ENCODE measurements at places on chromosomes 11 and 22.

DNA sequence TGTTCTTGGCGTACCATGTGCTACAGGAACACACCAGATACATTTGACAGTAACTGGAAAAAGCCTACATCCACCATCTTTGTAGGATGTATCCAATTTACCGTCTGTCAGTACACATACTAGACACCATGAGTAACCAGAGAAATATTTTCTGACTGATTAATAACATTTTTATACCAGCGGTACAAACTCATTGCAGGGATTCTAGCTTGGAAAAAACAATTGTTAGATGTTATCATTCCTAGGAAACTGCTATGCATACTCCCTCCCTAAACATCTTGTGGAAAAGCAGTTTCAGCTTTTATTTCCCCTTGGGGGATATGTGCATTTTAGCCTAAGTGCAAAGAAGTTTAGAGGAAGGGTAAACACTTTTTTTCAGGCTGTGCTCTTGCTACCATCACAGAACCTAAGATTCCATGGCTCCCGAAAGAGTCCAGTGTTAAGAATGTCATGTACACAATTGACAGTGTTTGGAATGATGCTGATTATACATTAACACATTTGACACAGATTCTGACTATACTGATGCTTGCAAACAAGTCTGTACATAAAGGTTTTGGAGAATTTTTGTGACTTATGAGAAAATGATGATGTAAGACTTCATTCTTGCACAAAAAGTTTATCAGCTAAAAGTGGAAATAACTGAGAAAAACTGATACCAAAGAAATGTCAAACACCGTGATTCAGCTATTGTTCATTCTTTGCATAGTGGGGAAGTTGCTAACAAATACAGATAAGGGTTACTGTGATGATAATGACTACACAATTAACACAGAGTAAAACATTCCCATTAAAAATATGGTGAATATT lies 23.7 kb downstream of the NCF4 start:
- DNase-seq: no peak

- peak; percentile 54 for DNase-seq
These were observed 1.0 kb upstream of the ZNF143 start for GRCh38 chr11:9459667-9460321.

- DNase-seq: no peak
These were observed 151.7 kb upstream of the PLET1 start for GRCh38 chr11:112412383-112412782.

- no peak for DNase-seq
These were observed 6.4 kb downstream of the BAIAP2L2 start for GRCh38 chr22:38104084-38104483.

DNA sequence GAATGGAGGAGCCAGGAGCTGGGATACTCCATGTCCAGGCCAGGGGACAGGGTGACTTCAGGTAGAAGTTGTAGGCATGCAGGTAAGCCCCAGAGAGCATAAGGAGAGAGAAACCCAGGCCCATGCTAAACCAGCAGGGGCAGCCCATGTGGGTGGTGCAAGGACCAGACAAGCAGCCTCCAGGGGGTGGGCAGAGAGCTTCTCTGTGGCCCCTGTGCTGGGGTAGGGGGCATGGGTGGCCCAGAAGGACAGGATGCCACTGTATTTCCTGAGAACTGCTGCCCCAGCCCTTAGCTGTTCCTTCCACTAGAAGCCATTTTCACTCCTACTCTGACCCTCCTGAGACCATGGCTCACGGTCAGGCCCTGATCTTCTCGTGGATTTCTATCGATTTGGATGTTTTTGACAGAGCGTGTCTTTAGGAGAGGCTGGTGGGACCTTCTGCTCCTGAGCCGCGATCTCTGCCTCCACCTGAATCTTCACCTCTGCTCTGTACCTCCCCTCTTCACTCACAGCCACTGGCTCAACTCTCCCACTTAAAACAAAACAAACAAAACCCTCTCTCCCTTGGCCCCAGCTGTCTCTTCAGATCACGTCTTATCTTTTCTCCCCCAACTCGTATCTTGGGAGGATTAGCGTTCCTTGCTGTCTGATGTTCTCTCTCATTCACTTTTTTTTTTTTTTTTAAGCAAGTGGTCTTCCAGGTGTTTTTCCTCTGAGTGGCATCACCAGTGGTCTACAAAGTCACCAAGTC lies 112.2 kb downstream of the NECTIN1 start:
- no peak for DNase-seq

GRCh38 chr11:76166314-76166713 lies 40.0 kb downstream of the WNT11 start:
- no peak for DNase-seq

GRCh38 chr22:43308836-43309235 lies 34.3 kb downstream of the SCUBE1 start:
- no peak for DNase-seq

- no peak for DNase-seq
These were observed 56.0 kb downstream of the GLYATL2 start for GRCh38 chr11:58788355-58789023.

DNA sequence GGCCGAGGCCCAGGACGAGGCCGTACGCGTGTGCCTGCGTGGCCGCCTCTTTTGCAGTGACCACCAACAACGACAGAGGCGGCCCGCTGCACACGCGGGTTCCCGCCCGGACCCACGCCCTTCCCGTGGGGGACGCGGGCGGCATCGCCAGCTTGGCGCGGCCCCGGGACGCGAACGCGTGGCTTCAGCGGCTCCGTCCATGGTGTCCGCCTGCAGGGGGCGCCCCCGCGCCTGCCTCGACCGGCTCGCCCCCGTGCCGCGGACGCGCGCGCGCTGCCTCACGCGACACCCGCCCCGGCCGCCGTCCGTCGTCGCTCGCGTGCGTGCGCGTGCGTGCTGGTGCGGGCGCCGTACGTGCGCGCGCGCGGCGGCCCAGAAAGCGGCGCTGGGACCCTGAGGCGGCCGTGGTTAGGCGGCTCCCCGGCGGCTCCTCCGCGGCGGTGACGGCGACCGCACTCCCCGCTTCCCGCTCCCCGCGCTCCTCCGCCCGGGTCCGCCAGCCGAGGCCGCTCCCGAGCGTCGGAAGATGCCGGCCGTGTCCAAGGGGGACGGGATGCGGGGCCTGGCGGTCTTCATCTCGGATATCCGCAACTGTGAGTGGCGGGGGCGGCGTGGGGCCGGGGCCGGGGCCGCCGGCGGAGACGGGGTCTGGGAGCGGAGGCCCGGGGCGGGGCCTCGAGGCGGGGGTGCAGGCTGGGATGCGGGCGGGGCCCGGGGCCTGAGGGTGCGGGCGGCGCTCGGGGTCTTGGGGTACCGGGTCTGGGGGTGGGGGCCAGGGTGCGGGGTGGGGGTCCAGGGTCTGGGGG lies at the start of gene AP2A2:
TSS of gene AP2A2 (plus strand) at position 375 of the 806 bp plus-strand sequence. CDS start at position 527, 152 bp downstream.
- DNase-seq: peak; percentile 85

DNA sequence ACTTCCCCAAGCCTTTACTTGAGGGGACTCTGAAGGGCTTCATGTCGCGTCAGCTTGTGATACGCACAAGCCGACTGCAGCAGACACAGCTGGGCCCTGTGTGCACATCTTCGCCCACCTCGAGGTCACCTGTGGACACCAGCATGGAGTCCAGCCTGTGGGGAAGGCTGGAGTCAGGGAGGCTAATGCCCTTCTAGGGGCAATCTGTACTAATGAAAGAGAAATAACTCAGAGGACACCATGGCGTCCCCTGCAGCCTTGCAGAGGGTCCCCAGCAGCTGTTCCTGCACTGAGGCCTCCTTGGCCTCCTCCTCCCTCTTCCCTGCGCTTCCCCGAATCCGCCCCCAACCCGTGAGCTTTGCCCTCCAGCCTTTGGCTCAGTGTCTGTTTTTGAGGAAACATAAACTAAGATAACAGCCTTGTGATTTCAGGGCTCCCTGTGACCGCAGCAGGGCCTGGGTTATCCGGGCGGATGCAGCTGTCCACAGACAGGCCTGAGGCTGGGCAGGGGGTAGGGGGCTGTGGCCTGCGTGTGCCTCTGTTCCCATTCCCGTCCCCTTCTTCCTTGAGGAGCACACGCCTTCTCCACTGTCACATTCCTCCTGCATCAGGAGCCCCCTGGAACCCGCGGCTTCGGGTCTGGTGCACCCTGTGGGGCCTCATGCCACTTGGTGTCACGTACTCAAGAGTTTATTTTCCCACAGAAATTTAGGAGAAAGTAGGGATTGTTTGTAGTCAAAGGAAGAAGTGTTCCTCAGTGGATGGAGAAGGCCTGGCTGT lies 25.0 kb downstream of the KRTAP5-5 start:
- peak; percentile 43 for DNase-seq

- DNase-seq: no peak
These were observed 9.6 kb downstream of the GRIK4 start for GRCh38 chr11:120521176-120521575.

- DNase-seq: no peak
These were observed 25.1 kb downstream of the OR10A6 start for GRCh38 chr11:7905961-7906429.

DNA sequence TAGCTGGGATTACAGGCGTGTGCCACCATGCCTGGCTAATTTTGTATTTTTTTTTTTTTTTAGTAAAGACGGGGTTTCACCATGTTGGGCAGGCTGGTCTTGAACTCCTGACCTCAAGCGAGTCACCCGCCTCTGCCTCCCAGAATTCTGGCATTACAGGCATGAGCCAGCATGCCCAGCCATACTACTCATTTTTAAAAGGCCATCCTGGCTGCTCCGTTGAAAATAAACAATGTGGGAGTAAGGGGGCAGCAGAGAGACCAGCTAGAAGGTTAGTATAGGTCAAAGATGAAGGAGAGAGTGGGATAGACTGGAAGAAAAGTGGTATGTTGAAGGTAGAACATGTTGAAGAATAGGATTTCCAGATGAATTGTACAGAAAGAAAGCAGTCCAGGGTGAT lies 17.6 kb upstream of the LIN7C start:
- DNase-seq: no peak

GRCh38 chr11:4508886-4509285 lies 26.4 kb downstream of the OR52K1 start:
- no peak for DNase-seq

GRCh38 chr11:74819400-74819799 lies 70.8 kb downstream of the RNF169 start:
- DNase-seq: no peak

- DNase-seq: no peak
These were observed 577 bp downstream of the MRPL17 start for GRCh38 chr11:6682591-6682935.

DNA sequence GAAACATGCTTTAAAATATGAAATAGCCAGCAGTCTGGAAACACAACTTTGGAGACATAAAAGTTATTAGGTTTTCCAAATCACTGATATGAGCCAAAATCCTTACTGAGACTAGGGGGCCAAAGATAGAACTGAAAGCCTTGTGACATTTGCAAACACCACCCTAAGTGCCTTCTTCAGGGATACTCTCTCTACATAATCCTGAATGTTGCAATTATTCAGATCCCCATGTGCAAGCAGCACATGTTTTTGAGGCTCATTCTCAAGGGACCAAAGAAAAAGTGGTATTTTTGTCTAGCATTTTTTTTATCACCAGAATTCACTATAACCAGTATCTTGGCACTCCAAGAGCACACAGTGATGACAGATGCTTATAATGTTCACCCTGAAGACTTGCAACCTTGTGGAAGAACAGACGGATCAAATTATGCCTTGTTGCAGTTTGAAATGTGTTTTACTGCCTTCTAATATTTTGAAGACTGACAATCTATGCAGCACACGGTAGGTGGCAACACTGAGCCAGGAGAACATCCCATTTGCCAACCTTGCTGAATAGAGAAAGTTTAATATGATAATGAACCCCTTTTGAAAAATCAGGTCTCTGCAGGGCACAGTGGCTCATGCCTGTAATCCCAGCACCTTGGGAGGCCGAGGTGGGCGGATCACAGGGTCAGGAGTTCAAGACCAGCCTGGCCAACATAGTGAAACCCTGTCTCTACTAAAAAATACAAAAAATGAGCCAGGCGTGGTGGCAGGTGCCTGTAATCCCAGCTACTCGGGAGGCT lies 78.5 kb downstream of the PLEKHA7 start:
- no peak for DNase-seq

GRCh38 chr11:109789901-109790300 lies 303.3 kb upstream of the ZC3H12C start:
- DNase-seq: no peak

DNA sequence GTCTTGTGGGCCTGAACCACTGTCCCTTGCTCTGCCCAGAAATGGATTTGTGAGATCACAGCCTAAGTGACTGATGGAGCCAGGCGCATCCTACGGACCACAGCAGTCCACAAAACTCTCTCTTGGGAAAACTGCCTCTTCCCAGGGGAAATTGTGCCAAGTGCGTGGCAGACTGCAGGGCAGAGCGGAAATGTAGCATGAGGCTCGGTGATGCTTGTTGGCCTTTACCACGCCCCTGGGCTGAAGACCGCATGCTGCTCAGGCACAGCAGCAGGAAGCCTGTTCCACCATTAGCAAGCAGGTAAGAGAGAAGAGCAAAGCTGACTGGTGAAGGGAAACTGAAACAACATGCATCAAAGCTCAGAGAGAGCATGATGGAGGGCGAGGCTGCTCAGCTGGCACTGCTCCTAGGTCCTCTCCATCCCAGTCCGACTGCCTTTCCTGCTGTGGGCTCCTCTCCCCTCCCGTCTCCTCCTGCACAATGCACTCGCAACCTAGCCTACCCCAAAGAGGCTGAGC lies 26.5 kb upstream of the SCARF2 start:
- no peak for DNase-seq

GRCh38 chr11:65973439-65974110 lies 12.0 kb downstream of the SART1 start:
- no peak for DNase-seq

DNA sequence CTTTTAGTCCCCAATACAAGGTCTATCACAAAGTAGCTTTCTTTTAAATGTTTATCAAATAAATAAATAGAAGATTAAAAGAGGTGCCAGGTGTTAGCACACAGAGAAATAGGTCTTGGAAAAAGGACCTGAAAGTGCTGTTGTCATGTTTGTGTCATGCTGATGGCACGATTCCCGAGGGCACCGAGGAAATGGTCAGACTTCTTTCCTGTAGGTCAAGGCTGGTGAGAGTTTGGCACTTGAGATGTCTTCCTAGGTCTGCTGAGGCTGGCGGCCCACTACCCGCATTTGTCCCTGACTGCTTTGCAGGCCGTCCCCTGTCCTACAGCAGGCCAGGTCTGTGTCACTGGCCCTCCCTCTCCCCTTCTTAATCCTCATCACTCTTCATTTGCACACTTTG lies 112.1 kb downstream of the ATXN10 start:
- no peak for DNase-seq

GRCh38 chr11:118641397-118642019 lies 34.1 kb downstream of the PHLDB1 start:
- DNase-seq: peak; percentile 86

DNA sequence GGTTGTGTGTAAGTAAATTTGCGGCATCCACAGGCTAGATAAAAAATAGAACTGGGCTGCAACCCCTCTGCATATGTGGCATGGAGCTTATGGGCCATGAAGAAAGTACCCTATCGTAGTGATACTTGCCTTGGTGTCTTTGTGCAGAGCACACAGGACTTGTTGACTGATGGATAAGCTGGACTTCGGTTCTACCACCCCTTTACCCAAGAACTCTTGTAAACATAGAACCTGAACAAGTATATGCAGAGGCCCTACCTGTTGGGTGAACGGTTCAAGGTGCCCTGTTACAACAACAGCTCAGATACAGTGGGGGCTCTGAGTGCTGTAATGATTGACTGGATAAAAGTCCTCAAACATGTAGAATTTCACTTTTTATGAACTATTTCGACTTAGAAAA lies 3.0 kb upstream of the LGR4 start:
- no peak for DNase-seq

GRCh38 chr22:19812910-19813309 lies 41.8 kb downstream of the GNB1L start:
- no peak for DNase-seq

- no peak for DNase-seq
These were observed 256.5 kb downstream of the CNTN5 start for GRCh38 chr11:99277281-99277680.

GRCh38 chr11:127859941-127860354 lies 727.4 kb downstream of the ETS1 start:
- no peak for DNase-seq

GRCh38 chr11:40228662-40229061 lies 1230.8 kb downstream of the LRRC4C start:
- DNase-seq: no peak

Measured in Peyer's patch (tissue), 4 donors.